ENCODE measurements at places on chromosomes 6 and 20. TPM values are rescaled to one million over a fixed set of nuclear protein-coding genes. Genes with fewer than 3 reads are reported as not detected.

DNA sequence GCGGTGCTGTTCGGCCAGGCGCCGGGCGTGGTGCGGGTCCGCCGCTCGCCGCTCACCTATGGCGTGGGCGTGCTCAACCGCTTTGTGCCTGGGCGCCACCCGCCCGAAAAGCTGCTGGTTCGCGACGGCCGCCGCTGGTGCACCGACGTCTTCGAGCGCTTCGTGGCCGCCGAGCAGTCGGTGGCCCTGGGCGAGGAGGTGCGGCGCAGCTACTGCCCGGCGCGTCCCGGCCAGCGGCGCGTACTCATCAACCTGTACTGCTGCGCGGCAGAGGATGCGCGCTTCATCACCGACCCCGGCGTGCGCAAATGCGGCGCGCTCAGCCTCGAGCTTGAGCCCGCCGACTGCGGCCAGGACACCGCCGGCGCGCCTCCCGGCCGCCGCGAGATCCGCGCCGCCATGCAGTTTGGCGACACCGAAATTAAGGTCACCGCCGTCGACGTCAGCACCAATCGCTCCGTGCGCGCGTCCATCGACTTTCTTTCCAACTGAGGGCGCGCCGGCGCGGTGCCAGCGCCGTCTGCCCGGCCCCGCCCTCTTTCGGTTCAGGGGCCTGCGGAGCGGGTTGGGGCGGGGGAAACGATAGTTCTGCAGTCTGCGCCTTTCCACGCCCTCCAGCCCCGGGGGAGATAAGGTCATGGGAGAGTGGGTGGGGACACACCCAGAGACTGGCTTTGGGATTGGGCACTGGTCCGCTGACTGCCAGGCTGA, 15.7 kb downstream of the ADISSP start:
- DNase-seq: no peak

GRCh38 chr20:34622821-34623451, 54.0 kb downstream of the PIGU start:
- DNase-seq: no peak

DNA sequence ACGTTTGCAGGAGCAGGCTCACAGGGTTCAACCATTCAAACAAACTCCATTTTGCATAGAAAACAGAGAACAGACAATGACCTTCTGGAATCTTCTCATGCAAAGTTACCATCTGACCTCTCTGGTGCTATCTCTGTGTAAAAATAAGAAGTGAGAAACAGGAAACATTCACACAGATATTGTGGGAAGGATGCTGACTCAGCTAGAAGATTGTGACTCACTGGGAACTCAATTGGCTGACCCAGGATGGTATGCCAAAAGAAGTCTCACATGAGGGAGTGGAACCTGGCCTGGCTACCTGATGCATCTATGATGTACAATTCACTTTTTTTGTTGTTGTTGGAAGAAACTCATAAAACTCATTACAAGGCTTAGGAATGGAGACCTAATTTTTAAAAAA, 61.1 kb upstream of the TBX18 start:
- DNase-seq: no peak

DNA sequence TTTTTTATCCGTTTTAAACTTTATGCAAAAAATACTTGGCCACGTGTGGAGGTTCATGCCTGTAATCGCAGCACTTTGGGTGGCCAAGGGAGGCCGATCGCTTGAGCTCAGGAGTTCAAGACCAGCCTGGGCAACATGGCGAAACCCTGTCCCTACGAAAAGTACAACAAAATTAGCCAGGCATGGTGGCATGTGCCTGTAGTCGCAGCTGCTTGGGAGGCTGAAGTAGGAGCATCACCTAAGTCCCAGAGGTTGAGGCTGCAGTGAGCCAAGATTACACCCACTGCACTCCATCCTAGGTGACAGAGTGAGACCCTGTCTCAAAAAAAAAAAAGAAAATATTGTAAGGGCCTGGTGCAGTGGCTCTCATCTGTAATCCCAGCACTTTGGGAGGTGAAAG, 45.0 kb downstream of the CSE1L start:
- no peak for DNase-seq

- DNase-seq: no peak
These were observed 586.5 kb upstream of the EPHA7 start for GRCh38 chr6:94005835-94006234.

GRCh38 chr6:89215391-89215790, 1.8 kb downstream of the GABRR1 start:
- no peak for DNase-seq

GRCh38 chr20:40868551-40869217, 159.9 kb upstream of the TOP1 start:
- DNase-seq: peak; percentile 4

DNA sequence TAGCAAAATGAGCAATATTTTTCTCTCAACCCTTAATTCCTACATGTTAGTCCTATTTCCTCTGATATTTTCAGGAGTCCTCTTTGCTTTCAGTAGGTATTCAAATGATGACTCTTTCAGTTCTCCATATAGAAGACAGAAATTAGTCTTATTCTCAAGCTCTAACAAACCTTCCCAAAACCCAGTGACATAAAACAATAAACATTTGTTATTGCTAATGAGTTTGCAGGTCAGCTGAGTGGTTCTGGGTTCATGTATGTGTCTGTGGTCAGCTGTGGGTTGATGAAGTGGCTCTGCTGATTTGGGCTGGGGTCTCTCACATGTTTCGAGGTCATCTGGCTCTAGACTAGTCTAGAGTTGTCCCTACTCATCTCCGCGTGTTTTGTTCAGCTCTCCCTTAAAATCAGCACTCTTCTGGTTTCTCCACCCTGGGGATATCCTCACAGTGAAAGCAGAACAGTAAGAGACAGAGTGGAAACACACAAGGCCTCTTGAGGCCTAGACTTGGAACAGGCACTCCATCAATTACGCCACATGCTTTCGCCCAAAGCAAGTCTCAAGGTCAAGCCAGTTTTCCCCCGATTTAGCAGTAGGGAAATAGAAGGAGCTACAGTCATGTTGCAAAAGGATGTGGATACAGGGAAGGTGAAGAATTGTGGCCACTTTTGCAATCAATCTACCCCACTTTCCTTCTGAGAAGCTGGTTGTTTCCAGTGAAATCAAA, 273.0 kb downstream of the PLCB1 start:
- no peak for DNase-seq

- no peak for DNase-seq
These were observed 38.1 kb upstream of the FAM135A start for GRCh38 chr6:70375166-70375565.

- DNase-seq: no peak
These were observed 210.4 kb upstream of the RNF24 start for GRCh38 chr20:4225745-4226144.

- DNase-seq: no peak
These were observed 51.1 kb upstream of the SLC22A16 start for GRCh38 chr6:110527516-110527915.

- no peak for DNase-seq
These were observed 154.6 kb upstream of the HDAC2 start for GRCh38 chr6:114125576-114125975.

DNA sequence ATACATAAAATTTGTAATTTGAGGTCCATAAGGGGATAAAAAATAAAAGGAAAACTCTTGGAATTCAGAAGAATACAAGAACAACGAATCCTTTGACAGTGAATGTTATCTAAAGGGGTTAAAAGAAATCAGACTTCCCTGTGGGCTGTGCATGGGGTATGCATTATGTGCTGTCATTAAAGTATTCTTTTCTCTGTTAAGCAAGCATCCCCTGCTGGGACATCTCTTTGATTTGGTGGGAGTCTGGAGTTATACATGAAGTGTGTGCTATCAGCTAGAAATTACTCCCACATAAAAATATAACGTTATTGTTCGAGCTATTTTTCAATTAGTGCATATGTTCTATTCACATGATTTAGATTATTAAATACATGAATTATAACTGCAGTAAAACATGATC, 195.2 kb downstream of the CENPW start:
- no peak for DNase-seq

DNA sequence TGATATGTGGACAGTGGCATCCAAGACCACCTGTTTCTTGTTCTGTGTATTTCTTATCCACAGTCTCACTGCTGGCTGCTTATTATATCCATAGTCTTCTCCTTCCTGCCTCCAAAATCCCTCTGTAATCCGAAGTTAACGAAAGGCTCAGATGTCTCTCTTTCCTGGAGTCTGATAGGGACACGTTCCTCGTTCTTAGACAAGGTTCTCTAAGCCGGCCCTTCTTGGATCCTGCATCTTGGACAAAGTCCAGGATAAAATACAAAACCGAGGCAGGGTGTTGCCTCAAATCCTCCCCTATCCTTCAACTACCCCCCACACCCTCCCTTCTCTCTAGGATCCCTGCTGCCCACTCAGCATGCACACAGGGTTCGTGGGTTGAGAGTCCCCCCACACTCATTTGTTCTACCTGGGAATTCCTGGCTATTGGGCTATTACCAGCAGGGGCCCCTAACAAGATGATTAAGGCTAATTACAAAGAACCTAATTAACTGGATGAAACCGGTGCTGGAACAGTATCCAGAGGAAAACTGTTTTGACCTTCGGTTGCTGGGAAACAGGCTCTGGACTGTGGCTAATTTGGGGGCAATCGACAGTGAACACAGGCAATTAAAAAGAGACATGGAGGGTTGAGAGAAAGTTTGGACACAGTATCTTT, 32.7 kb upstream of the MRPS10 start:
- no peak for DNase-seq

GRCh38 chr6:16671302-16672289, 89.7 kb downstream of the ATXN1 start:
- DNase-seq: no peak

DNA sequence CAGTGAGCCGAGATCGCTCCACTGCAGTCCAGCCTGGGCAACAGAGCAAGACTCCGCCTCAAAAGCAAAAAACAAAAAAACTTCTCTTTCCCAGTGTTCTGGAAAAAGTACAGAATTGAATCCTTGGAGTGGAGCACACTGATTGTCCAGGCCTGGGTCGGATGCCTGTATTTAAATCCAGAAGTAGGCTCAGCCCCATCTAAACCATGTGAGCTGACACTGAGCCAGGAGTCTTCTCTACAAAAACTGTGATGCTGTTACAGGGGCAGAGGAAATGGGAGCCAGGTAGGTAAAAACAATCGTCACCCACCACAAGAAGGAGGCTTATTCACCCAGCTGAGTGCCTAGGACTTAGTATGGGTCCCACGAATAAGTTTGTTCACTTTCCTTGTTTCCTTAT, 43.0 kb upstream of the PTPN1 start:
- DNase-seq: no peak

DNA sequence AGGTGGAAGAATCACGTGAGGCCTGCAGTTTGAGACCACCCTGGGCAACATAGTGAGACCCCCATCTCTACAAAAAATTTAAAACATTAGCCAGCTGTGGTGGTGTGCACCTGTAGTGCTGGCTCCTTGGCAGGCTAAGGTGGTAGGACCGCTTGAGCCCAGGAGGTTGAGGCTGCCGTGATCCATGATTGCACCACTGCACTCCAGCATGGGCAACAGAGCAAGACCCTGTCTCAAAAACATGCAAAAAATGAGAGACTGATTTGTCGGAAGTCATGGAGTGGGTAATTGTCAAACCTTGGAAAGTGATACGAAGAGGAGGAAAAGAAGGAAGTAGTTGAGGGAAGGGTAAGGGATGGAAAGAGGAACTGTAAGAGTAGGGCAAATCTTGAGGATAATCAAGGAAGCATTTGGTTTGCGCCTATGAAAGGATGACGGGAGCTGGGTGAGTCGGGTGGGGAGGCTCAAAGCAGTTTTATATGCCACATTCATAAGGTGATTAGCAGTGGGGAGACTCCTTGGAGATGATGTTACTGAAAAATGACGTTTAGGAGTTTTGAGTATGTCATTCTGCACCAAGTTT, 14.5 kb downstream of the L3MBTL3 start:
- DNase-seq: no peak

GRCh38 chr6:39327507-39327906, 5.0 kb upstream of the KCNK16 start:
- DNase-seq: no peak

GRCh38 chr6:11033825-11034224, 10.3 kb downstream of the ELOVL2 start:
- no peak for DNase-seq

DNA sequence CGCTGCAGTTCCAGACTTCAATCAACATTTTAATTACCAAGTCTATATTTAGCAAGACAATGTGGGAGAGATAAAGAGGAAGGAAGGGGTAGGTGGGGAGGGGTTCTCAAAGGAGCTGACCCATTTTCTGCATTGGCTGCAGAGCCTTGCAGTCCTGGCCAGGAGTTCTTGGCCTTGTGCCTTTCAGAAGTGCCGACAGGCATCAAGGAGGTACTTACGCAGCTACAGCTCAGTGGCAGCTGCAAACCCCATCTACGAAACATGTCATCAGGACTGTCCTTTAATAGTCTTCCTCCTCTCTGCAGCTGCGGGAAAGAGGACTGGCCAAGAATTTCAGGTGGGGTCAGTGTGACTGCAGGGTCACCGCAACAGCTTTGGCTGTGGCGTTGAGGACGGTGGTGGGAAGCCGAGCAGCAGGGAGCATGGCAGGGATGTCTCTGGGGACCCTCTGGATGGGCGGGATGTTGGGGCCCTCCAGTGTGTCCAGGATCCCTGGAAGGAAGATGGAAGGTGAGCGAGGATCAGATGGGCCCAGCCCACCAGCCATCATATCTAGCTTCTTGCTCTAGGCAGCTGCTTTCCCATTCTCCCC, 1.8 kb upstream of the LRRC73 start:
- no peak for DNase-seq

GRCh38 chr6:127102299-127102698, 16.2 kb upstream of the RSPO3 start:
- no peak for DNase-seq

DNA sequence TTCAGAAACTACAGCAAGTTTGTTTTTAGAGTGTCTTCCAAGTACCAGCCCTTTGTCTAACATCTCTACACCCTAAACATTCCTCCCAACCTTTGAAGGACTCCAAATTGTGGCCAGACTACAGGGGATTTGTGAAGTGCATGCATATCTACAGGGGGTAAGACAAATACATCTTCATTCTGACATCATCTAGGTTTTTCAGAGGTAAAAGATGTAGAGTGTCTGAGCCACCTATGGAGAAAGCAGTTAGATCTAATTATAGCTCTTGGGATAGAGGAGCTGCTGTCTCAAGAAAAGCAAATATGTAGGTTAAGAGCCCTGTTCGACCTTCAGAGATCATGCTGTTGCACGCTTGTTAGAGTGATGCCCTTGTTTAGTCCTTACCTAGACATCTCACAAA, 617.7 kb upstream of the AGPAT4 start:
- no peak for DNase-seq

DNA sequence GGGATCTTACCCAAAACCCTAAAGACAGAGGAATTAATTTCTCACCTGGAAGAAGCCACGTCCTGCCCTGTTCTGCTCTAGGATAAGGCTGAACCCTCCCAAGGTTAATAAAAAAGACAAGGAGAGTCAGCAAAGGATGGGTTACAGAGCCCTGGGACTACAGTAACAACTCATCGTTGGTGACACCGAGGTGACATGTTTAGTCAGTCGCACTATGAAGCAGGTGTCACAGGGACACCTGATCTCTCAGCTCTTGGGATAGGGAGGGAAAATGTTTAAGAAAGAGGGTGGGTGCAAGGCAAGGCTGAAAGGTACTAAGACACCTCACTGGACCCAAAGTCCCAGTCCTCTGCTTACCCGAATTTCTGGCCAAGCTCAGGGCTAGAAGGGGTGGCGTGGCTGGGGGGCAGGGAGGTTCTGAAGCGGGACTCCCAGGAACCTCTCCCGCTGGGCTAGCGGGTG, 562 bp downstream of the MOCS1 start:
- DNase-seq: no peak

- no peak for DNase-seq
These were observed 243.1 kb downstream of the MYLK4 start for GRCh38 chr6:2507521-2508037.

Gene OPN5
- total RNA-seq: not detected

Gene MYMX
- total RNA-seq: not detected

Gene CD24
- 0.95 TPM for total RNA-seq

Gene FKBP1A
- total RNA-seq: 184 TPM

Gene KIF25
- total RNA-seq: not detected

Gene RPP21
- total RNA-seq: 49.7 TPM

Gene CDYL
- total RNA-seq: 22.7 TPM
